ENCODE measurements at places on chromosomes 5 and 9.

GRCh38 chr9:136257381-136258298, 12.0 kb upstream of the QSOX2 start:
- no peak for DNase-seq

DNA sequence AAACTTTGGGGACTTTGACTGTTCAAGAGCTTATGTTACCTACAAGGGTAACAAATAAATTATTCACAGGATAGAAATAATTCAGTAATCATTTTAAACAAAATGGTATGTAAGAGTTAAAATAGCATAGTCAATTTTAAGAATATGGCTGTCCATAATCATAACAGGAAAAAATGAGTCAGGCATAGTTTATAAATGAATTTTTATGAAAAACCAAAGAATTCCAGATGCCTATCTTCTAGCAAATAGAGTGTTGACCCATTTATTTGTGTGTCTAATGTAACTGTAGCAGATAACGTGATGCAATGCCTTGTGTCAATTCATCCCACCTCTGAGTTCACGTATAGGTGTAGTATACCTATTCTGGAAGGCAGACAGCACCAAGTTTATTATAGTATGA, 169.7 kb upstream of the CDH9 start:
- no peak for DNase-seq

- no peak for DNase-seq
Observed at GRCh38 chr5:51242456-51242855, 140.8 kb upstream of the ISL1 start.

GRCh38 chr5:101515721-101516120, 612.6 kb upstream of the ST8SIA4 start:
- DNase-seq: no peak

- DNase-seq: no peak
Observed at GRCh38 chr5:177458912-177459350, 12.3 kb downstream of the PRR7 start.

DNA sequence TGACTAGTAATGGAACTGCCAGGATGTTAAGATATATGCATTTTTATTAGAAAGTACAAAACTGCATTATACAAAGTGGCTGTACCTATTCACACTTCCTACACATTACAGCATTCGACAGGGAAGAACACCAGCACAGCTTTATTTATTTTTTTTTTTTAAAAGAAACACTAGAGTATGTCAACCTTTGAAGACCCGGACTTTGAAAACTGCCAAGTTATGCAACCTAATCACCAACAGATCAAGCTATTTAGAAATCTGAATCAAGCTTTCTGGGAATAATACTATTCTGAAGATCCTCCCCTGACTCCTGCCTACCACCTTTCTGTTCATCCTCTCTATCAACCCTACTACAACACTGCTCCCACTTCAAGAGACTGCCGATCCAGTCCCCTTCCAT, 4.5 kb downstream of the GEMIN5 start:
- no peak for DNase-seq

GRCh38 chr5:78430866-78431265, 70.4 kb downstream of the SCAMP1 start:
- no peak for DNase-seq

DNA sequence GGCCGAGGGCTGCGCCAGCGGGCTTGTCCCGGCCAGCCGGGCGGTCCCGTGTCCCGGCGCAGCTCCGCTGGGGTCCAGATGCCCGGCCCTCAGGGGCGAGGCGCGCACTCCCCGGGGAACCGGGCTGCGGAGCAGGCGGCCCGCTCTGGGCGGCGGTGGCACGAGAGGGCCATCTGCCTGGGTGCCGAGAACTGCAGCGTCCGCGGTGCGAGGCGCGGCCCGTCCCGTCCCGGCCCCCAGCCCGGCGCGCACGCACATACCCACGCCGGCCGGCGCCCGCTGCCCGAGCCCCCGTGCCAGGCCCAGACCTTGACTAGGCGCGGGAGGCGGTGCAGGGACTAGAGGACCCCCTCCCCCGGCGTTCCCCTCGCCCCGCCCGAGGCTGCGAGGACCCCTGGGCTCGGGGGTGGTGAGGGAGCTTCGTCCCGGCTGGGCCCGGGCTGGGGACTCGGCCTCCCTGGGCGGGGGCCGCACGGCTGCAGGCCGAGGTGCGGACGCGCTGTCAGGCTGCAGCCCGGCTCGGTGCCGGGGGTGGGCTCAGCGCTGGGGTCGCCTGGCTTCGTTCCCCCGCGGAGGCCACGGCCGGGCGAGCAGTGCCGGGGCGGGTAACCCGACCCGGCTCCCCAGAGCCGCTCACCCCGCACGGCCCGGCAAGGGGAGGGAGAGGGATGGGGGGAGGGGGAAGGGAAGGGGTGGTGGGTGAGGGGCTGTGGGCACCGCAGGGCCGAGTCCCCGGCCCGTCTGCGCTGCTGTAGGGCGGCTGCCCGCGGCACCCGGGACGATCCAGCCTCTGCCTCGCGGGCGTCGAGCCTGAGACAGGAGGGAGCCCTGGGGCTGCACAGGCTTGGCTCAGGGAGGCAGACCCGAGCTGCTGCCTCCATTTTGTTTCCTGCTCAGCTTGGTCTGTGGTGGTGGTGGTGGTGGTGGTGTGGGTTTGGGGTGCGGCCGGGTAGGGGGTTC, 1.2 kb upstream of the NSD1 start:
- DNase-seq: no peak

DNA sequence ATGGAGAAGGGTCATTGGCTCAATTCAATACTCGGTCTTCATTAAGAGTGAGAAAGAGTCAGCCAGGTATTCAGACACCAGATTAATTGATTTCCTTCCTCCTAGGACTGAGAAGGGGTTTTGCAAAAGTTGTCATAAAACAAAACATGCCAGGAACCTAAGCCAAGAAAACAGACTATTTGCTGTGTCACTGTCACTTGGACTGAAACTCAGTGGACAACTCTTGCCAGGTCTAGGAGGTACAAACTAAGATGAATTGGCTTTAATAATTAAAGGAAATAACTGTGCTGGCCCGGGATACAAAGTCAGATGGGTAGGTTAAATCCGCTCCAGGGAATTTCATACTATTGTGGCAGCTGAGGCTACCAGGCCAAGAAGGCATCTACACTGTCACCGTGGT, 71.1 kb upstream of the TBC1D9B start:
- no peak for DNase-seq

- DNase-seq: no peak
Observed at GRCh38 chr9:123336449-123336848, 19.5 kb upstream of the CRB2 start.

DNA sequence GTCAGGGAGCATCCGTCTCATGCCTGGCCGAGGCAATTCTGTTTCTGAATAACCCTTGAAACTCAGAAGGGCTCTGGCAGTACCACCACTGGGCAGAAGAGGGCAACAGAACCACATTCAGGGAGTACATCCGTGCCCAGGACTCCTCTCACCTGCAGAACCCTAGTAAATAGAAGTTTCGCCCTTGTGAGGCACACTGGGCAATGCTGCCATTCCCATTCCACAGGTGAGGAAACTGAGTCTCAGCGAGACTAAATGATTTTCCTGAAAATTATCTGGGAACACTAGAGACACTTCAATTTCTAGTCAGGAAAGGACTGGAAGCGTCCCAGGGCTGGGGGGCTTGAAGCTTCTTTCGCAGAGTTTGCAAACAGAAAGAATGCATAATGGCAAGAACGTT, 74.7 kb downstream of the FGF1 start:
- DNase-seq: peak; percentile 64

DNA sequence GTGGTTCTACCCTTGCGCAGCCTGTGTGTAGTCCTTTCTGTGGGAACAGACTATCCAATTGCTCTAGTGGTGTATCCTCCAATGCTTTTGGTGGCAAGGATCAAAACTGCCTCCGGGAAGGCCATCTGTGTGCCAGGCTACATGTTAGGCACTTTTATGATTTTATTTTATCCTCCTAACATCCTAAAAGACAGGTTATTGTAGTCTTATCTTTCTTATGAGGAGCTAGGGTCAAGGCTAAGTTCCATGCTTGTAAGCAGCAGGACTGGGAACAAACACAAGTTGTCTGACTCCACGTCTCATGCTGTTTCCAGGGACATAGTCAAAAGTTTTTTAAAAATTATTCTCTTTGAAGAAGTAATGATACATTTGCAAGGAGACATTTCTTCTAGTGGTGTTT, 278.7 kb upstream of the ADAMTSL1 start:
- no peak for DNase-seq

DNA sequence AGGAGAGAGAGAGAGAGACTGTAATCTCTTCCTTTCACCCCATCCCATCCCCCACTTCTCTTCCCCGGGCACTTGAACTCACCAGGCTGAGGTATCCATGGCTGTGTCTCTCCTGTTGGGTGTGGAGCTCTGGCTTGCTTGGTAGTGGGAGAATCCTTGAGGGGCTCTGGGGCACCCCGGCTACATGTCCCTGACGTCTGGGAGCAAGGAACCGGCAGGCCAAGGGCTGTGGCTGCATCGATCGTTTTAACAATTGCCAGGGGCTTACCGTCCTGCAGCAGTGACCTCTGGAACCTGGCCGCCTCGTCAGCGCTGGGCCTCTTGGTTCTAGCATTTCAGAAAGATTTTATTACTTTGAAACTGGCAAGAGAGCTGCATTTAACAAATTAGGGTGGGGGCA, 30.0 kb downstream of the FGF18 start:
- DNase-seq: no peak

DNA sequence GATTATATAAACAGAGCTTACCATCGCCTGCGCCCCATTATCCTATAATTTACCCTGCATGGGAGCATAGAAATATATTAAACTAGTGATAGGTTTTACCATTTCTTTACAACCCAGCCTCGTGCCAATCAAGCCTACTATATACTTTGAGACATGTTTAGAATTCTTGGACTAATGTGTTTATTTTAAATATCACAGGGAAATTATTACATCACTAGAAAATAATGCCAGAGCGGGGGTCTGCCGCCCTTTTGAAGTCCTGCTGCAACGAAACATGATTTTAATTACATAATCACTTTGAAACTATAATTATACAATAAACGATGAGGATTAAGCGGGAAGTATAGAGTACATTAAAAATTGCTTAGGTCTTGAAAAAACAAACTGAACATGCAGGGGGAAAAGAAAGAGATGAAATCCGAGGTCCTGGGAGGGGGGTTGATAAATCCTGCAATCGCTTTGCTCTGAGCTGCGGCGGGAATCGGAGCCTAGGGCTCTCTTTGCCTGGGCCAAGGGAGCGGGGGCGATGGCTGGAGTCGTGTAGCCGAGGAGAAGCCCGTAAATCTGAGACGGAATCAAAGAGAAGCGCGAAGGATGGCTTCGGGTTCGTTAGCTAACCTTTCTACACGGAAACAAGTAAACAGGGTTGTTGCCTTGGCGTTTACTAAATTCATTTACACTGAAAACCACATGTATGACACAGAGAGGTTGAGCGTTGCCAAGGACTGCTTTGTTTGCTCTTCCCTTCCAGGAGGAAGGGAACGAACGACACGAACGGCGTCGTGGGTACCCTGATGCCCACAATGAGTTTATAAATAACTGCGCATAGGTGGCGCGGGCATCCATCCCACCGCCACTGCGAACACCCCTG, 127.6 kb downstream of the TMEM174 start:
- no peak for DNase-seq

DNA sequence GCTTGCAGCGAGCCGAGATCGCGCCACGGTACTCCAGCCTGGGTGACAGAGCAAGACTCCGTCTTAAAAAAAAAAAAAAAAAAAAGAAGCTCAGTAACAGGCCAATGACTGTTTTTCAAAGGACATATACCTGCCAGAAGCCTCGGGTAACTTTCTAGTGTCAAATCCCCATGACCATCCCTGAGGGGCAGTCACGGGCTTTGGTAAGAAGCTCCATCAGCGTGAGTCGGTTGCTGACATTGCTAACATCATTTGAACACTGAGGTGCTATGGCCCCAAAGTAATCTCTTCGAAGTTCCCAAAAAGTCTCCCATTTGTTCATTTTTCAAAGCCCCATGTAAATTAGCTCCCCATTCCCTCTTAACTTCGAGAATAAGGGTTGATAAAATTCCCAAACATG, 11.6 kb downstream of the NAIP start:
- DNase-seq: no peak

- DNase-seq: no peak
Observed at GRCh38 chr5:134944630-134945029, 23.1 kb upstream of the CATSPER3 start.

- no peak for DNase-seq
Observed at GRCh38 chr5:132905938-132906337, 32.5 kb downstream of the LEAP2 start.

DNA sequence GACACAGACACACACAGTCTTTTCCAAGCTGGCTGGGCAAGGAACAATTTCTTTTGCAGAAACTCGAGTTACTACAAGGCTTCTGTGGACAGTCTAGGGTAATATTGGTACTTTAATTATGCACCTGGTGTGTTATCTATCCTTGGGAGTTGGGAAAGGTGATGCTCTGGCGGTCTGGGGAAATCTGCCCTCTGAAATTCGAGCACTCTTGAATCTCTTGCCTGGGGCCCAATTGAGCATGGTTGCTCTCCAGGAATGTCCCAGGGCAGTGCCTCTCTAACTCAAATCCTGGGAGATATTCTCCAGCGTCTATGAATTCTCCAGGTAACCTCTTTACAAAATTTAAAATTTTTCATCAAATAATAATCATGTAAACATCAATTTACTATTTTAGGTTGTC, 69.3 kb downstream of the KCNIP1 start:
- DNase-seq: no peak

DNA sequence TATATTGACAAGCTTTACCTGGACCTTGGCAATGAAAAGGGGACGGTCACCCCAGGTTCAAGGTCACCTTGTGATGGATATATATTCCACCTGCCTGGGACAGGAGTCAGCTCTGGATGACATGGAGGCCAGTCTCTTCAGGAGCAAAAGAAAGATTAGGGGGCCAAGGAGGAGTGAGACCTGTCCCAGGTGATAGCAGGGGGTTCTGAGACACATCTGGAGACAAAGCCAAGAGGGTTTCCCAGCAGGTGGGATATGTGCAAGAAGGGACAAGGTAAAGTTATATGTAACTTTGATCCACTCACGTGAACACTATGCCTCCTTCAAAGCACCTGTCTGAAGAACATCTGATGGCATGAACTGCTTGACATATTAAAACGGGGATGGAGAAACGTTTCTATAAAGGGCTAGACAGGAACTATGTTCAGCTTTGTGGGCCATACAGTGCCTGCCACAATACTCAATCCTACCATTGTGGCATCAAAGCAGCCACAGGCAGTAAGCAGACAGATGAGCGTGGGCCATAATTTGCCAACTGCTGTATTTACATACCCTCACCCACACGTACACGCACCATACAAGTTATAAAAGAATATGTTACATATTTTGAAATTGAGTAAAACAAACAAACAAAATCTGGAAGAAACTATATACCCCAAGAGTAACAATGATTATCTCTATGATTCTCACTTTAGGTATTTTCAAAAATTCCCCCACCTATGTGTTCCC, 62.9 kb upstream of the ZNF622 start:
- DNase-seq: no peak

DNA sequence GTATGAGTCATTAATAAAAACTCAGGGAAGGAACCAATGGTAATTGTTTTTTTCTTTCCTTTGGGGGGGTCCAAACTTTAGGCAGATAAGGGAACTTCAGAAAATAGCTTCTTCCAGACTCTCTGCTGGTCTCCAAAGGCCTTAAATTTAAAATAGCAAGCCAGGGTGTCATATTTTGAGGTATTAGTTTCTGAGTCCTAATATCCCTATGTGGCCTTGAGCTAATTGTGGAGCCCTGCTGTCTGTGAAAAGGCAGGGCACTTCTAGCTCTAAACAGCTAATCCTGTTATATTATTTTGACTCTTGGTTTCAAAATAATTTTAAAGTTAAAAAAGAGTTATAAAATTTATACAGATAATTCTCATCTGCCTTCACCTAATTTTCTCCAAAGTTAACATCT, 195.7 kb upstream of the PPP1R2B start:
- DNase-seq: no peak

All from activated CD4-positive, CD25-positive, alpha-beta regulatory T cell treated with anti-CD3 and anti-CD28 coated beads, Interleukin-2, amount 50 U/mL, for 72 hours (primary cell).